Thyroid gland (tissue), 4 donors: ENCODE measurements at places on chromosomes 3 and 15. TPM values are rescaled to one million over a fixed set of nuclear protein-coding genes. Genes with fewer than 3 reads are reported as not detected.

GRCh38 chr3:16219777-16220176 is 45.0 kb downstream of the DPH3 start:
- no peak overlapping the region for H3K4me3 ChIP-seq
- H3K4me1 ChIP-seq = no peaks in the 10 kb centered on the region
- H3K27ac ChIP-seq = no peak overlapping the region
- no peaks in the 10 kb centered on the region for H3K27me3 ChIP-seq

The HES1 gene
- 193 TPM for total RNA-seq

DNA sequence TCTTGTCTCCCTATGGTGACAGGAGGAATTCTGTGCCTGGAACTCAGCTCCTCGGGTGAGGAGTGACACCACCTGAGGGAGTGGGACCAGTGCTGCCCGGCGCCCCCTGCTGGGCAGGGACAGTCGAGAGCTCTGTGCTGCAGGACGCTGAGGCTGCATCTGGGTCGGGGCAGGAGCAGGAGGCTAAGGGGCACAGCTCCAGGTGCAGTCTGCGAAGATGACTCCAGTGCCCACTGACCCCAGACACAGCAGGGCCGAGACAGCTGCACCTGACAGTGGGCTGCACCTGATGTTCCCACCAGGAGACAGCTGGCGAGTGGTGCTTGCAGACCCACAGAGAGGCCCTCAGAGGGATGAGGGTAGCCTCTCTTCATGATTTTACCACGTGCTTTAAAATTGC is 152.9 kb downstream of the ATP10A start:
- H3K4me1 ChIP-seq = no peaks in the 10 kb centered on the region
- DNase-seq = peak; percentile 57
- no peak overlapping the region for H3K27ac ChIP-seq
- H3K27me3 ChIP-seq = no peaks in the 10 kb centered on the region

DNA sequence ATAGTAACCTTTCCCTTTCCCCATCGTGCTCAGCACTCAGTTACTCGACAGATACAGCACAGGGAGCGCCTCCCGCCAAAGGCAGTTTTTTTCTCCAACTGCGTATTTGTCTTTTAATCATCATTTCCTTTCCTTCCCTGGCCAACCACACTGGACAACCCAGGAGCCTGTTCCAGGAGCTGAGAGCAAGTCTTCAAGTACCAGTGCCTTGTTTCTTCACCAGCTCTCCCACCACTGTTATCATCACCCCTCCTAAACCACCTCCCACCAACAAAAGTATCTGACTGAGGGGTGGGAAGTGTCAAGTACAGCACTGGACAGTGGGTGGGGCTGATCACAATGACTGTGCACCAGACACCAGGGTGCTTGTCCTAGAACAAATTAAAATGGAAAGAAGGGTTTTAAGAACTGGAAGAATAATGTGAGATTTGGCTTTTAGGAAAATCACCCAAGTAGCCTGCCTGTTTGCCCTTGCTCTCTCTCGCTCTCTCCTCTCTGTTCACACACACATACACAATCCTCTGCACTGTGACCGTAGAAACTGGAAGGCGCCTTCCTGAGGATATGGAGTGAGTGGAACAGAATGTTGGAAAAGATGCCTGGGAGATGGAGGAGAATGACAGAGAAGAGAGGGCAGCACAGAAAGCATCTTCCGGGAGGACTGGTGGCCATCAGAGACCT is 126.3 kb downstream of the TNIK start:
- no peak overlapping the region for H3K4me3 ChIP-seq
- no peak for DNase-seq
- no peaks in the 10 kb centered on the region for H3K36me3 ChIP-seq
- H3K4me1 ChIP-seq = peaks cover 9% of the 10 kb centered on the region
- H3K27me3 ChIP-seq = no peaks in the 10 kb centered on the region
- peak overlapping the region; percentile 36 for H3K27ac ChIP-seq

The SLC22A13 gene
- total RNA-seq = 0.56 TPM

The CA12 gene
- 0.33 TPM for total RNA-seq

DNA sequence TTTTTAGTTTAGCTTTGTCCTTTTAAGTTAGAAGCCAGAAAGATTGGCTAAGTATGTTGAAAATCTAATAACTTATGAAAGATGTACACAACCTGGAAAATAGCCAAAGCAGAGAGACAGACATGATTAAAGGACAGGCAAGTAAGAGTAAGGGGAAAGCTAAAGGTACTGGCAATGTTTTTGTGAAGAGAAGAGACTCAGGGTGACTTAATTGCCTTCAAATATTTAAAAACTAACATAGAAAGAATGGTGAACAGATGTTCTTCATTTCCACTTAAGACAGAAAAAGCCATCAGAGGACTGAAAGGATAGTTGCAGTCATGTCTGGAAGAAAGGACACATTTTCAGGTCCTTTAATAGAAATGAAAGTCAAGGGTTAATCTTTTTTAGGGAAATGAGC is 68.8 kb downstream of the ZNF385D start:
- no peak overlapping the region for H3K4me3 ChIP-seq
- no peak for DNase-seq
- H3K4me1 ChIP-seq = no peaks in the 10 kb centered on the region
- H3K27me3 ChIP-seq = no peaks in the 10 kb centered on the region
- H3K36me3 ChIP-seq = no peaks in the 10 kb centered on the region

- no peak overlapping the region for H3K4me3 ChIP-seq
- no peak for DNase-seq
- H3K36me3 ChIP-seq = no peaks in the 10 kb centered on the region
- no peaks in the 10 kb centered on the region for H3K4me1 ChIP-seq
- no peak overlapping the region for H3K27ac ChIP-seq
Measured at GRCh38 chr3:115864911-115865310, 241.6 kb downstream of the GAP43 start.

DNA sequence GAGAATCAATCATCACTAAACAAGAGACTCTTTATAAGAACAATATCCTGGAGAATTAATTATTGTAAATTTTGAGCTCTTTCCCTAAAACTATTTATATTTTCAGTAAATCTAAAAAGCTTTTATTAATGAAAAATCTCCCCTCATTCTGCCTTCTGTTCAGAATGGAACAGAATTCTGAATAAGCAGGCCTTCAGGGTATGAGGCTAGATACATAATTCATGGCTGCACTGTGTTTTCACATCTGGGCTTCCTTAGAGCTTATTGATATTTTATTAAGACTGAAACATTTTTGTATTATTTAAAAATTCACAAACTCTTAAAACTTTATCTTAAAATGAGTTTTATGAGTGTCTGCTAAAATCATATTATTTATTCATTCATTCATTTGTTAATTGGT is 24.8 kb downstream of the CLDN11 start:
- H3K4me1 ChIP-seq = no peaks in the 10 kb centered on the region
- no peaks in the 10 kb centered on the region for H3K27me3 ChIP-seq
- no peak overlapping the region for H3K4me3 ChIP-seq
- DNase-seq = no peak

The NSUN3 gene
- 22.5 TPM for total RNA-seq

DNA sequence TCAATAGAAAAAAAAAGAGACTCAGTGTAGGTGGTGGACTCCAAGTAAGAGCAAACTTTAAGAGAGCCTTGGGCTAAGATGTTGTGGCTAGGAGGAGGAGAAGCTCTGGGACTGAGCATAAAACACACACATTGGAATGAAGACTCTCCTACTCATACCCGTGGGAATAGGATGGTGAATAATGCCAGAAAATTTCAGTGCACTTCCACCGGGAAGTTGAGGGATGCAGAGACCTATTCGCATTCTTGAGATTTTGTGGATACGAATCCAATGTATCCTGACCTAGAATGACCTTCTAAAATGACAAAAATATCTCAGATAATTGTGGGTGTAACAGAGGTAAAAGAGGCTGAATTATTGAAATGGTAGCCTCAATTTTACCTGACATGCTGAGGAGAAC is 388.7 kb upstream of the SGO1 start:
- no peak overlapping the region for H3K4me3 ChIP-seq
- H3K36me3 ChIP-seq = no peaks in the 10 kb centered on the region
- no peak for DNase-seq
- no peak overlapping the region for H3K27ac ChIP-seq
- no peaks in the 10 kb centered on the region for H3K27me3 ChIP-seq
- H3K4me1 ChIP-seq = no peaks in the 10 kb centered on the region

The CASR gene
- total RNA-seq = under 0.01 TPM

DNA sequence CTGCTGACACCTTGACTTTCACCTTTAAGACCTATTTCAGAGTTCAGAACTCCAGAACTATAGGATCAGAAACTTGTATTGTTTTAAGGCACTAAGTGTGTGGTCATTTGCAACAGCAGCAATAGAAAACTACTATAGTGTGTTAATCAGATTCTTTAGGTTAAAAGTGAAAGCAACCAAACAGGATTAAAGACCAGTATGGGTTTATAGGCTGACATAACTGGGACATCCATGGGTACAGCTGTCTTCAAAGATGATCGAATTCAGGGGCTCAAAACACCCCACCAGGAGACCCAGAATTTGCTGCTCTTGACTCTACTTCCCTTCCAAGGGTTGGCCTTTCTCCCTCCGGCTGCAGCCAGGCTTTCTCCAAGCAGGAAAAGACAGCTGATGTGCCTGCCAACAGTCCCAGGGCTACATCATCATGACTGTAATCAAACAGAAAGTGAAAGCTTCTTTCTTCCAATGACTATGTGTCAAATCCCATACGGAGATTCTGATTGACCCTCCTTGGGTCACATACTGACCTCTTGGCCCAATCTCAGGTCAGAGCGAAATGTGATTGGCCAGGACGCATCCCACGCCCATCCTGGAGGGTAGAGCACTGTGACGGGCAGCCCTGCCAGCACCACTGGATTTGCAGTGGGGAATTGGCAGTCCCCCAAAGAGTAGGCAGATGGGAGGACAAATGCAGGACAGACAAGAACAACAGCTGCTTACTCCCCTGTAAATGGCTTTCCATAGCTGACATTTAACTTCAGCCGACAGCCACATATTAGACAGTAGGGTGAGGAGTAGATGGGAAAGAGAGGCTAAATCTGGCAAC is 51.4 kb upstream of the RNF7 start:
- peak; percentile 11 for DNase-seq
- no peaks in the 10 kb centered on the region for H3K27me3 ChIP-seq
- H3K27ac ChIP-seq = peak overlapping the region; percentile 31
- H3K4me3 ChIP-seq = no peak overlapping the region
- no peaks in the 10 kb centered on the region for H3K36me3 ChIP-seq
- H3K4me1 ChIP-seq = peaks cover 17% of the 10 kb centered on the region

GRCh38 chr15:70278644-70279043 is 180.9 kb upstream of the TLE3 start:
- H3K4me3 ChIP-seq = no peak overlapping the region
- H3K27me3 ChIP-seq = no peaks in the 10 kb centered on the region
- H3K36me3 ChIP-seq = no peaks in the 10 kb centered on the region

The TRPM1 gene
- not detected for total RNA-seq

DNA sequence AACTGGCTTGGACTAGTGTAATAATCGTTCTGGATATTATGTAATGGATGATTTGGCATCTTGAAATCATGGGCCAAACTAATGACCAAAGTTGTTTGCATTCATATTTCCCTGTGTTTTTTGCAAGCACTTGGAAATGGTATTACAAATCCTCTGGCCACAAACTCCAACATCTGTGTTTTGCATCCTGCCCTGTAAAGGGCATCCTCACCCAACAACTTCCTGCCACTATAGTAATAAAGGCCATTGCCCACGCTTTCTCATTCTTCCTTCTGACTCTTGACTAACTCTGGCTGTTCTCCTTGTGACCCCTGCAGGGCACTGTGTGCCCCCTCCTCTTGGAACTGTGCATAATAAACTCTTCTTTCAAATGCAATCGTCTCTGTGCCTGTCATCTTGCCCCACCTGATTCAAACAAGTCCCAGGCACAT is 25.4 kb upstream of the PSMD6 start:
- no peaks in the 10 kb centered on the region for H3K27me3 ChIP-seq
- DNase-seq = no peak

DNA sequence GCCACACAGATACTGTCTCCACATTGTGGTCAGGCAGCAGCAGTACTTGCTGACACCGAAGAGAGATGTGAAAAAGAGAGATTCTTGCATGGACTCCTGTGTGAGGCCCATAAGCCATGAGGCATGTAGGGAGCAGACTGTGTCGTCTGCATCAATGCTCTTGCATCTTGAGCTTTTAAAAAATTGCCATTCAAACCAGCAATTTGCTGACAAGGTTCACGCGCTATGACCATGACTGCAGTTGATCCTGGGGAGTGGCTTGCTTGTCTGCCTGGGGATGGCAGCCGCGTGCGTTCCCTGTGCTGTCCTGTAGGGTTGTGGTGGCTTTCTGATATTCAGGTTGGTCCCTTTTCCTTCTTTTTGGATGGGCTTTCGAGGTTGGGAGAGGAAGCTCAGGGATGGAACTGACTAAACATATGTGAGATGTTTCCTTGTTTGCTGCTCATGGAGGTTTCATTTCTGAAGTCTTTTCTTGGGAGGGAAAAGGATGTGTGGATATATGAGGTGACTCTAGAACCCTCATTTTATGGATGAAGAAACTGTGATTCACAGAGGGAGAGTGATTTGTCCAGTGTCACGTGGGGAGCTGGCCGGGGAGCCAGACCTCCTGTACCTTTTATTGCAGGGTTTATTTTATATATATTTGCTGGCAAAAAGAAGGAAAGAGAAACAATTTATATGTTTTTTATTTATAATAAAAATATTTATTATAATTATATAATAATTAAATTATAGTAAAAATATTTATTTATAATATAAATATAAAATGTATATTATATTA is 48.6 kb downstream of the LPP start:
- no peak for DNase-seq
- H3K36me3 ChIP-seq = no peaks in the 10 kb centered on the region
- no peaks in the 10 kb centered on the region for H3K27me3 ChIP-seq

DNA sequence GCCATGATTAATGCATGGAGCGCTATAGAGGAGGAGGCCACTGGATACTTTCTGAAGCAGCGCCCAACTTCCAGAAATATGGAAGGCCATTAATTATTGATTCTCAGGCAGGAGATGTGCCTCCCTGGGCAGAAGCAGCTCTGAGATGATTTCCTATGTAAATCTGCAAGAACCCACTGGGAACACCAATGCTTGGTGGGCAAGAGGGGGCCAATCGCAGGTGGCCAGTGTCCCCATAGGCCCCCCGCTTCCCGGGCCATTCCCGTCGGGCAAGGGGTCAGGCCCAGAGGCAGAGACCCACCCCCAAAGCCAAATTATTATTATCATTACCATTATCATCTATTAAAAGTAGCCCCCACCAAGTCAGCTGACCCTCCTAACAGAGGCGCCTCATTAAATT is 288.0 kb upstream of the TLE3 start:
- H3K4me1 ChIP-seq = no peaks in the 10 kb centered on the region
- H3K27me3 ChIP-seq = no peaks in the 10 kb centered on the region
- H3K27ac ChIP-seq = no peak overlapping the region
- no peaks in the 10 kb centered on the region for H3K36me3 ChIP-seq

The NUP210 gene
- total RNA-seq = 21.0 TPM

The STAB1 gene
- total RNA-seq = 56.4 TPM

DNA sequence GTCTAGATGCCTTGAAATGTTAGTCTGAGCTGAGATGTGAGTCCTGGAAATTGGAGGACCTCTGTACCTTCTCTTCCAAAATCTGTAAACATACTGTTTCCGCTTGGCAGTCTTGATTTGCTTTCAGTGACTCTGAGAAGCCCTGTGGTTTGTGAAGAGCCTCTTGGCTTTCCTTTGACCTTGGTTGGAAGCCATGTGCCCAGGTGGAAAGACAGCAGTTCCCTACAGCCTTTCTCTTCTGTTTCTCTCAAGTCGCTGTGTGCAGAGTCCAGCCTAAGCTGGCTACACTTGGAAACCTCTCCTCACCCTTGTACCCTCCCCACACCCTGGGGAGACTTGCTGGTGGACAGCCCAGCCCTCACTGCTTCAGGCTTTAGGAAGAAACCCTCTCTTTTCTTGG is 129.8 kb upstream of the CTDSPL start:
- H3K27ac ChIP-seq = peak overlapping the region; percentile 59
- peak; percentile 78 for DNase-seq
- H3K27me3 ChIP-seq = no peaks in the 10 kb centered on the region
- peaks cover 48% of the 10 kb centered on the region for H3K4me1 ChIP-seq
- no peak overlapping the region for H3K4me3 ChIP-seq

The NR2E3 gene
- not detected for total RNA-seq
